ENCODE measurements at places on chromosomes 6 and 20.
A peak's percentile ranks its signal among the peaks of the same experiment; 100 is the strongest.

DNA sequence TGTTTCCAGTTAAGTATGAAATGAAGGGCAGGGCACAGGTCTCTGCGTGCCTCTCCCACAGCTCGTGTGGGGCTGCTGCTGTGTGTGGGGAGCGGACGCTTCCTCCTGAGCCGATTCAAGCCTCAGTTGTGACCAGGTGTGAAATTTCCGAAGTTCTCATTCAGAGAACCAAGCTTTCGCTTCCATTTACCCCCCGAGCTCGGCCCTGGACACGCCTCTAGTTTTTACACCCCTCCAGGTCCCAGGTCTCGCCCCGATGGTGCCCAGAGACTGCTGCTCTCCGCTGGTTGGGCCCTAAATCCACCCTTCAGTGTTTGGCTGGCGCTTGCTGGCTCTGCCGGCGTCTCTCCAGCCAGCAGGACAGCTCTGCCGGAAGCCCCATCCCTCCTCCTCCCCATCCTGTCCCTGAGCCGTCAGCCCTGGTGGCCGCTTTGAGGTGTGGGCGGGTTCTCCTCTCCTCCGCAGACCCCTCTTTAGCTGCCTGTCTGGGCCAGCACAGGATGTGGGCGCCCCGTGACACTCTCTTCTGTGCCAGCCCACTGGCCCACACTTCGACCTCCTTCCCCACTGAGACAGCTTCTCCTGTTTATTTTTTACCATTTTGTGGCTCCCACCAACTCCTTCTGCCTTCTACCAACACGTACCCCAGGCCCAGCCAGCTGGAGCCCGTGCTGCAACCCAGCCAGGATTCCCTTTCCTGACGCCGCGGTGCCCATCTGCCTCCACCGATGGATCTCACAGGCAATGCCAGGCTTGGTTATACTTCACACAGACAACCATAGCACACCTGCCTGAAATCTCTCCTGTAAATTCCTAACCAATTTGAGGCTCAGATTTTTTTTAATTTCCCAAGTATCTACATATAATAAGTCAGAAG lies 142.8 kb downstream of the DLL1 start:
- peak; percentile 48 for DNase-seq

DNA sequence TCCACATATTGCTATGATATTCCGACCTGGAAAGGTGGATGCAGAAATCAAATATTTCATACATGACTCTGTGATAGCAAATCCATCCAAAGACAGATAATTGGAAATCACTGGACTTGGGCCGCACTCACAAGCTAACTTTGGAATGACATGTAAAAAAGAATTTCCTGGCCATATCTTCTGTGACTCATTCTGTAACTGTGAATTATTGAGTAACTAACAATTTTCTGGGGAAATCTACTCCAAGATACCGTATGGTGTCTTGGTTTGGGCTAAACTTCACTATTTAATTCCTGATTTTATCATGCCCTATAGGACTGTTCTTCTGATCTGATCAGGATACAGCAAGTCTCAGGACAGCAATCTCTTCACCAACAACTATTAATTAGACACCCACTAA lies 92.7 kb upstream of the LY86 start:
- DNase-seq: no peak

DNA sequence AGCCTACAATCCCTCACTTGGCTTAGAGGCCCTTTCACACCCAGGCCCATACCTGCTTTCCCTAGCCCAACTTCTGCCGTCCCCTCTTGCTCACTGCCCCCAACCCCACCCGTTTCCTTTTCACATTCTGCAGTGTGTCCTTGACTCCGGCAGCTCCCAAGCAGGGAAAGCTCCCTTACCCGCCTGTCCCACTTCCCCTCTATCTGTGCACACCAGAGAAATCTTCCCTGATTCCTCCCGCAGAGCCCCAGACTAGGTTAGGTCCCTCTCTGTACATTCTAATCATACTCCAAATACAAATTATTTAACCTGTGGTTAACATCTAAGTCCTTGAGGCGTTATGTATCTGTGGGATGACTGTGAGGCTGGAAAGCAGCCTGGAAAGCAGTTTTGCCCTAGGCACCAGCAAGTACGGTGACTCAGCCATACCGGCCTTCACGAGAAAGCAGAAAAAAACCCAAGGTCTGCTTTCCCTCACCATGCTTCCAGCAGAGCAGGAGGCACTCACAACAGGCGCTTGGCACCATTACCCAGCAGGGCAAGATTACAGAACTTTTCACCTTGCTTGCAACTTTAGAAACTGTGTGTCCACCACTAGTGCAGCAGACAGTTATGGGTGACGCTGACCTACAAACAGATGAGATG lies 22.3 kb downstream of the ELOVL5 start:
- DNase-seq: no peak

DNA sequence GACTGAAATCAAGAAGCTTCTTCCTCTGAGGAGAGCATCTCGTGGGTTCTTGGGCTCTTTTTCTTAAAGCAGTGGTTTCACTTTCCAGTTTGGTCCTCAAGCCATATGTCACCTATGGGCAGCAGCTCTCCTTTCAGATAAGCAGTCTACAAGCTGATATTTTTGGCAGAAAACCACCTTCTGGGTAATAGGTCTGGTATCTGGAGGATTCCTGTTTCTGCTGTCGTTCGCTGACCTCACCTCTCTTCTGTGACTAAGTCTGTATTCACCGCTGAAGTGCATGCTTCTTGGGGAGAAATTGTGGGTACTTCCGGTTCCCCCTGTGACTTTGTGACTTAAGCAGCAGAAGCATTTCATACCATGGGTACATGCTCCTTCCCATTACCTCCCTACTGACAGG lies 193.6 kb downstream of the EDN1 start:
- no peak for DNase-seq

DNA sequence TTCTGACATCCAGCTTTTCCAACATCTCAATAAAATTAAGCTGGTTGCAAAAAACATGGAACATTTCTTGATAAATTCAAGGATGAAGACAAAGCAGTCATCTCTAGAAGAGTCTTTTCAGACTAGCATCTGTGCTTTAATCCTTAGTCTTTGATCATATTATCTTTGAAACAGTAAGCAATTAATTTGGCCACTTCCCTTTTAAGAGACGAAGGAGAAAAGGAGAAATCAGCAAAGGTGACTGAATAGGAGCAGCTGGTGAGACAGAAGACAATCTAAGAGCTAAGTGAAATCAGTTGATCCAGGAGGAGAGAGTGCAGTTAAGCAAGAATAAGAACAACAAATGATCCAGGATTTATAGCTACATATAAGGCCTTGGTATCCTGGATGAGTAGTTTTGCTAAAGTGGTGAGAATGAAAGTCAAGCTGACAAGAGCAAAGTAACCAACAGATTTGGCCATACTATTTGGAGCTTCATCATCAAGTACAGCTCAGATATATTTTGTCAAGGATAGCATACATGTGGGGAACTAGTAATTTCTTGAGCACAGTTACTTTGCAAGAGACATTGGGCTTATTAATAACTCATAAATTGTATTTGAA lies 215.5 kb downstream of the ADGB start:
- DNase-seq: no peak
